ENCODE measurements at places on chromosomes 5 and 9.

DNA sequence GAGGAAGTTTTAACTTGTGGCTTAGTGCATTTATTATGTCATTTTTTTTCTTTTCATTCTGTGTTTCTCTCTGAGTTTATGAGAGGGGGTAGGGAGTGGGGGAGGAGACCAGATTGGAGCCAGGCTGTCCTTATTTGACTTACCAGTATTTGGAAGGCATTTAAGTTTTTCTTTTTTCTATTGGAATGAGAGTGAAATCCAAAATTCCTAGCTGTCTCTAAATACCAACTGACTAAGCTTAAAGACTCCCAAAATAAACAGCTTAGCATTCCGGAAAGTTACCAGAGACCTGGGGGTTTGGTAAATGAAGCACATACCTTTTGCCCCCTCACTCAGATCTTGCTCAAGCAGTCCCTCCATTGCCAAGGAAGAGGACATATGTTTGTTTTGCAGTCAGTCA, 581.9 kb upstream of the BRINP1 start:
- peak; percentile 40 for DNase-seq

GRCh38 chr5:72441862-72442540, 65.2 kb downstream of the ZNF366 start:
- DNase-seq = peak; percentile 88

DNA sequence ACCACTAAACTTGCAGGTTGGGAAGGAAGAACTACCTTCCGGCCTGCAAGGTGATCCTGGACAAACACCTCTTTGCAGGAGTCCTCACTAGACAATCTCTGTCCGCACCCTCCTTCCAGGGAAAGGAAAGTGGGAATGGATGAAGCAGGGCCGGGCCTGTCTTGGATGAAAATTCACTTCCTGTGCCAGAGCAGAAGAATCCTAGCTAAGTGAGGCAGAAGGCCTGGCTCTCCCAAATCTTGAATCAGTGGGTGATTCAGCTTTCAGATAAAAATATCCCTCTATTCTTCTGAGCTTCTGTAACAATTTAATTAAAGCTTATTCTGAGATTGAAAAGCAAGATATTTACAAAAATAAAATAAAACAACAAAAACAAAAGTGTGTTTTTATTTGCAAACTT, 281.9 kb upstream of the TLE4 start:
- DNase-seq = no peak

GRCh38 chr5:179237770-179238627, 107.3 kb downstream of the ADAMTS2 start:
- no peak for DNase-seq

GRCh38 chr9:6552498-6553121, 92.9 kb downstream of the GLDC start:
- peak; percentile 30 for DNase-seq

DNA sequence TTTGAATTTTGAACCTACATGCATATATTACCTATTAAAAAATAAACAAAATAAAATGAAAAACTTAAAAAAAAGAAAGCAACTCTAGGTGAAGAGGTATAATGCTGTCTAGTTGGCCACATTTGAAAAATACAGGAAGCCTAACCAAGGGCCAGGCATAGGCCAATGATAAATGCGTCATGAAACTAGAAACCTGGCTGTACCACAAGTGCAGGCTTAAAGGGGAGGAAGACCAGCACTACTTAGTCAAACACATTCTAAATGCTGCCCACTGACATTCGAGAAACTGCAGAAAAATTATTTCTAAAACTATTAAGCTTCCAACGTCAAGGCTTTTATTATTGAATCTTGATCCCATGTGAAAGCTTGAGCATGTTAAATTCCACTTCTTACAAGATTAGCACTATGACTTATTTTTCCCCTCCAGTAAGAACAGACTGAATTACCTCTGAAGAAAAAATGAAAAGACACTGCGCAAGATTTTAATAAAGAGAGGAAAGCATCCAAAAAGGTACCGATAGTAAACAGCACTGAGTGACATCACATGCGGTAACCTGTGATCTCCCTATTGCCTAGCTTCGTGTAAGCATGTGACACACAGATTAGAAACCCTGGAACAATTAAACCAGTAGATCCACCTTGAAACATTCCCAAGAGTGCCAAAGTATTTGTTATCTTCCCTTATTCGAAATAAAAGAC, 16.2 kb downstream of the CDC14B start:
- no peak for DNase-seq

DNA sequence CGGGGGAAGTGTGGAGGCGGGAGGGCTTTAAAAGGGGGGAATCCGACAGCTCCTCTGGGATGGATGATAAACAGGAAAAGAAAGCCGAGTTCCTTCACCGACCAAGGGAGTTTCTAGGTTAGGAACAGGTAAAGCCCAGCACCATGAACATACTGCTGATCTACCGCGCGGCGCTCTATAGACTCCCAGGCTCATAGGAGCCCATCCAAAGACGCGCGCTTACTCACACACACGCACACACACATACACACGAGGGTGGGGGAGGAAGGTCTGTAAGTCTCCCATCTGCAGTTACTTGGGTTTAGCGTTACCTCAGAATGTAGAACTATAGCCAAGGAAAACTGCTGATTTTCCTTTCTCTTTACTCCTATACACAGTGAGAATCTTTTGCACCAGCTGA, 2.6 kb upstream of the GABRB2 start:
- no peak for DNase-seq

GRCh38 chr5:17433406-17433805, 64.6 kb upstream of the TAF11L2 start:
- no peak for DNase-seq

DNA sequence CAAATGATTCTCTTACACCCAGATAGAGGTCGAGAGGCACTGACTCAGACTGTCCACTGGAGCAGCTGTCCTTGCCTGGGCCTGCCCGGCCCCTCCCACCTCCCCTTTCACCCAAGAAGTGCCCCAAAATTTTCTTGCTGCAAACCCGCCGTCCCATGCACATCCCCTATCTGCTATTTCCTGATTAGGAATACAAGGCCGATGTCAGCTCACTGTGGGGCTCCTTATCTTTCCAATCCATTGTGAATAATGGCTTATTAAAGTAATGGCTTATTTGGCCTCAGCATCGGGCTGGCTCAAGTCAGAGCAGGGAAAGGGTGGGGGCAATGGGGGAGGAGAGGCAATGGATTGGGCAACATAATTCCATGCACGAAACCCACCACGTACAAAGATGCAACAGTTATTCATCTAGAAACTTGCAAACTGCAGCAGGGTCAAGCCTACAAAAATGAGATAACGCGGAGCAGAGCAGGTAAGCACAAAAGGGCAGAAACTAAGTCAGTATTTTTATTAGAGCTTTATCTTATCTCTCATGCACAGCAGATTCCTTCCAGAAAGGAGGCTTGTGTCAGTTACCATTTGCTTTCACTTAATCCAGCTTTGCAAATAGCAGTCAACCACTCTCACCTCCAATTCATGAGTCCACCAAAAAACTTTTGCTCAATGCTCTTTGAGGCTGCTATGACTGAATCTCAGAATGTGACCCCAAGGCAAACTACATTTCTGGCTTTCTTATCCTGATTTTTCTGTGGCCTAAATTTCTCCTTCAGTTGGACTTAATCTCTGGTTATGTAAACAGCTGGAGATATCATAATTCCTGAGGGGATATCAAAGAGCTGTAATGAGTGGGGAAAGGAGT, 138.2 kb upstream of the OSMR start:
- DNase-seq = no peak

- no peak for DNase-seq
Observed at GRCh38 chr5:133753856-133754255, 141.5 kb upstream of the FSTL4 start.

GRCh38 chr5:118593003-118593328, 395.4 kb downstream of the DTWD2 start:
- no peak for DNase-seq

GRCh38 chr5:24365406-24365805, 279.4 kb downstream of the CDH10 start:
- no peak for DNase-seq

DNA sequence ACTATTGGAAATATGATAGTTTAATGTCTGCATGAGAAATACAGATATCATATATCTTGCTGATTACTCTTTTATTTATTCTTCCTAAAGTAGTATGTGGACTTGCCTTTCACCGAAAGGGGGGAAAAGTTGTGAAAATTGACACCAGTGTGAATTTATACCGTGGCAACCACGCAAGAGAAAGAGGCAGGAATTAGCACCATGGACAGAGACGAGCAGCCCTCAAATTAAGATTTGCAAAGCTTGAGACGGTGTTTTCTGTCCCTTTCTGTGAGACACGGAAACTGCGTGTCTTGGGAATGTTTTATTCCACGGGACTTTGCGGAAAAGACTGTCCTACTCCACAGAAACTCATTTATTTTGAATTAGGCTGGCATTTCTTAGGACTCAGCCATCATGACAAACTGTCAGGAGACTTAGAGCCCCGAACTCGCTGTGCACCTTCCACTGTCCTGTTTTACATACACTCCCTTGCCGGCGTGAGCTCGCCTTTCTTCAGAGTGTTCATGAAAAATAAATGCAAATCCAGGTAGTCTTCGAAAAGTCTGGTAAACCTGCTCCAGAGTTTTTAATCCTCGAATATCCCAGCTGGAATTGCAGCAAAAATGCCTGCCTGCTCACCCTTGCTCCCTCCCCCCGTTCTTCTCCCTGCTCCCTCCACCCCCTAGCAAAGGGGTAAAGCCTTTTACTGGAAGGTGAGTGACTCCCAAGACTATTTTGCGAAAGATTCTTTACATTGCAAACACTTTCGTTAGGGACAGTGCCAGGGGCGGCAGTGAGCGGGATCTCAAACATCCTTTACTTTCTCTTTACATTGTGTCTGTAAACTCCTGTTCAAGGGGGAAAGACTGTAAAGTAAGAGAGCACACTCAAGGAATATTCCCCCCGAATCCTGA, 3.8 kb upstream of the ELAVL2 start:
- DNase-seq = no peak

DNA sequence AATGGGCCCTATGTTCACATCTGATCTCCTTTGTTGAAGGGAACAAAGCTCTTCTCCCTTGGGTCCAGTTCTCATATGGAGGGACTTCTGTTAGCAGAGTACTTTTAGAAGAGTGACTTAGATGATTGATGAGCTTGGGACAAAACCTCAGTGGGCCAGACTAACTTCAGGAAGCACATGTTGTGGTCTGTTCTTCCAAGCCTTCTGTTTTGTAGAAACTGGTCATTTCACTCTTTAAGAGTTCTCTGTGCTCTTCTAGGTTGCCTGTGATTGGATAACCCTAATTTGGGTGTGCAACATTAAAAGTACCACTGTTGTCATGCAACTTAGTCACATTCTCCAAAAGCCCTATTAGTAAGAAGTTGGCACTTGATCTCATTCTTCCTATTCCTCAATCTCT, 183.5 kb upstream of the ACO1 start:
- DNase-seq = no peak

DNA sequence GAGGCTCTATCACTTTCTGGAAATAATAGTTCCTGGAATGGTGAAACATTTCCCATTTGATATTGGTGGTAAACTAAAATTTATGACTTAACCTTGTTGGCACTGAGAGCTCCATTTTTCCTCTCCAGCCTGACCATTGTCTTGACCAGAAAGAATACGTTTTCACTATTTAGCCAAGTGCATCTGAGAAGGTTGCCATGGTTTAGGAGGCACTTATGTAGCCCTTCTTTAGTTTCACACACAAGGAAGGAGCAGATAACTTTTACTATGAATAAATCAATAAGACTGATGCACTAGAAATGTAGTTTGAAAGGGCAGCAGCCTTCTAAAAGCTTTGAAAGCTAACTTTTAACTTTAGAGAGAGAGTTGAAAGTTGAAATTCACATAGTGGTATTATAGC, 1045.5 kb upstream of the CDH6 start:
- DNase-seq = no peak

DNA sequence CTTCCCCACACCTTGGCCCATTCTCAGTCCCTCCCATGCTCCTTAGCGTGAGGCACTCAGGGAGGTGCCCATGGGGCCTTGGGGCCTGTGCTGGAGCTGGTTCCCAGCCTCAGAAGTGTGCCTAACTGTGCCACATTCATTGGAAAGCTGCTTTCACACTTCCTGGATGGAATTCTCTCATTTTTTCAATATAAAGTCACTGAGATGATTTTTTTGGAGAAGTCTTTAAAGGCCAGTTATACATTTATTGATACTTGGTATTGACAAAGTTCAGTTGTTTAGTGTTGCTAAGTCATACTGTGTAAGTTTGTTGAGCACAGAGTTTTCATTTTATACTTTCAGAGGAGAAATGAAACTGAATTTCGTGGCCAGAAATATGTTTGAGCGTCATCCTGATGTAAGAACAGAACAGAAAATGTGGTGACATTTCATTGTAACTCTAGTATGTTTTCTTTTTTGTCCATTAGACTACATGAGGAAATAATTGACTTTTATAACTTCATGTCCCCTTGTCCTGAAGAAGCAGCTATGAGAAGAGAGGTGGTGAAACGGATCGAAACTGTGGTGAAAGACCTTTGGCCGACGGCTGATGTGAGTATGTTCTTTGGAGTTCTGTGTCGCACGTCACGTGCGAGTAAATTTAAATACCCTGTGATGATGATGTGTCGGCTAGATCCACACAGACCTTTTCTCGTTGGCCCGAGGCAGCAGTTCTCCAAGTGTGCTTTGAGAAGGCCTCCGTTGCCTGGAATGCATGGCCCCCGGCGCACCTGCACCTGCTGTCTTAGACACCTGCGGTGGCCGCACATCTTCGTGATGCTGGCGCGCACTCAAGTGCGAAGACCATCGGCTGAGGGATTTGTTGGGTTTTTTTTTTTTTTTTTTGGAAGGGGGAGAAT, 24.1 kb downstream of the TENT4A start:
- no peak for DNase-seq

DNA sequence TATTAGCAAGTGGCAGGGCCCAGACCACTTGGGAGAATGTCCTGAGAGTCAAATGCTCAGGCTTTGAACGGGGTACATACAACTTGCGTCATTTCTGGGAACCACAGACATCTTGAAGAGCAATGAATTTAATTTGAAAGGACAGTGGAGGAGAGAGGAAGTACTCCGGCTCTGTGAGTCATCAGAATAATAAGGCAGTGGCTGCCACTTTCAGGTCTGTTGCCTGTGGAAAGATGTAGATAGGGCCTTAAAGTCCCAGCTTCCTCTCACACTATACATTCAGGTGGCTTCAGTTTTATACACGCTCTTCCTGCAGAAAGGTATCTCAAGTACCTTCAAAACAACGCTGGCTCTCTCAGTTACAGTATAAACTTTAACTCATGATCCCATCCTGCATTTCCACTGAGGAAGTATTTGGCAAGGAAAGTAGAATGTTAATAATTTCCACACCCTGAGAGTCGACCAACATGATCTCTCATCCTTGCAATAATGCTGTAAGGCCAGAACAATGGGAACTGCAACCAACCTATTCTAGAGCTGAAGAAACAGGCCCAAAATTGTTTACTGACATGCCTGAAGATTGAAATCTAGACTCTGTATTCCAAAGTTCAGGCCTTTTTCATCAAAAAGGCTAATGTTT, 6.8 kb upstream of the PRUNE2 start:
- DNase-seq = peak; percentile 17

Measured in hepatic stellate cell (primary cell).